NB4 (cell line): ENCODE measurements at places on chromosomes 4 and X.

GRCh38 chr4:11165052-11165451 is 263.6 kb downstream of the HS3ST1 start:
- no peak for DNase-seq

DNA sequence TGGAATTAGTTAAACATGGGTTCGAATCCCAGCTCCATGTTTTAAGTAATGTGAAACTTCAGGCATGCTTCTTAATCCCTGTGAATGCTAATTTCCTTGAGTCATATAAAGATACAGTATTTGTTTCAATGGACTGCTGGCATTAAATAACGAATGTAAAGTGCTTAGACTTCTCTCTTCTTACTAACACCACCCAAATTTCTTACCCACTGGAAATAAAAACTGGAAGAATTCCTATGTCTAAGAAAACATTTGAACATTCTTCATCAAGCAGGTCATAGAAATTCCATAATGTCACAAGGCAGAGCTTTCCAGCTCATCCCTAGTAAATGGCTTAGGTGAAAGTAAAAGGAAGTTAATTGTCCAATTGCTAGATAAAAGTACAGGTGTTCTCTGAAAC is 172.5 kb downstream of the ANK2 start:
- DNase-seq, result no peak

DNA sequence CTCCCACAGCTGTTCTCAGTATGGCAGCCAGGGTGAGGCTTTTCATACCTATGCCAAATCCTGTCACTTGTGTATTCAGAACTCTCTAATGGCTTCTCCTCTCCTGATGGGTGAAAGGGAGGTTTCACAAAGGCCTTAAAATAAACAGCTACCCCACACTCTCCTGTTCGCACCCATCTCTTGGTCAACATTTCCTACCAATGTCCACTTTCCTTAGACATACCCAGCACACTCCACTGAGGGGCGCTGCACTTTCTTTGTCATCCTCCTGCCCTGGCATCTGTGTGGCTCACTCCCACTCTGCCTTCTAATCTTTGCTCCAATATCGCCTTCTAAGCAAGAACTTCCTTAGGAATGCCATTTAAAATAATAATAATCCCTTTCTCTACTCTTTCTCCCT is 313.3 kb downstream of the PPP3CA start:
- DNase-seq, result peak; percentile 8

GRCh38 chr4:76029300-76029699 is 6.0 kb upstream of the CXCL10 start:
- DNase-seq, result no peak

DNA sequence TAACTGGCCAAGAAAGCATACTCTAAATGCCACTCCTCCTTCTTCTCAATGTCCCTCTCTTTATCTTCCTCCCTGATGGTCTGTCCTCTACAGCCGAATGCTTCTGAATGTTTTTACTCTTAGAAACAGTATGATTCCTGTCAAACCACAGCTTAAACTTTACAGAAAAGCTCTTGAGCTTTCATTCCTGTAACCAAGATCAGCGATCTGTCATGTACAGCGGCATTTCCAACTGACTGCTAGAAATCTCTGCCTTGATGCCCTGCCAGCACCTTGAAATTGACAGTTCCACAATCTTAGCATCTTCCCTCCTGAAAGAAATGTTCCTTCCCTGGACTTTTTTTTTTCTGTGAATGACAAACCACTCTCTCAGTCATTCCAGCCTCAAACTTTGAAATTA is 11.5 kb upstream of the GATB start:
- DNase-seq, result no peak
